ENCODE measurements at places on chromosomes 4 and X.

- DNase-seq, result no peak
Observed at GRCh38 chr4:163165217-163166017, 1.3 kb downstream of the NAF1 start.

DNA sequence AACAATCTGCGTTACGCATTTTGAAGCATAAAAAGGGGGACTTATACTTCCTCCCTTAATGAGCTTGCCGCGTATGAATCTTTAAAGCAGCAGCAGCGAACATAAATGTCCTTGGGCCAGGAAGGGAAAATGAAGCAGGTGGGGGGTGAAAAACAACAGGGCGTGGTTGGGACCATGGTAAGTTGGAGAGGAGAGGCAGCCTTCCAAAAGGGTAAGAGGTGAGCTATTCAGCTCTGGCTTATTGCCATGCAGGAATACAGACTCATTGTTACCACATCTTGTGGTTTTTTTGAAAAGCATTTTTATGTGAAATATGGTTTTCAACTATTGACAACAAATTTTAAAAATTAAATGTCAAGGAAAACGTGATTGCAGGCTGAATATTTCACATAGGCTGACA is 710.7 kb upstream of the FAM241A start:
- DNase-seq, result no peak

GRCh38 chrX:63363788-63364187 is 12.7 kb upstream of the SPIN4 start:
- no peak for DNase-seq

DNA sequence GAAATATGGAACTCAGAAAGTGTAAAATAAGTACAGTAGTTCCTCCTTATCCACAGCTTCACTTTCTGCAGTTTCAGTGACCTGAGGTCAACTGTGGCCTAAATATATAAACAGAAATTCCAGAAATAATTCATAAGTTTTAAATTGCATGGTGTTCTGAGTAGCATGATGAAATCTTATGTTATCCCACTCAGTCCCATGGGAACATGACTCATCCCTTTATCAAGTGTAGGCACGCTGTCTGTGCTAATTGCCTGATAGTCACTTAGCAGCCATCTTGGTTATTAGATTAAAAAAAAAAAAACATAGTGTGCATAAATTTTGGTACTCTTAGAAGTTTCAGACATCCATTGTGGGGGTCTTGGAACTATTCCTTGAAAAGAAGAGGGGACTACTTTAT is 983.4 kb upstream of the ADGRL3 start:
- peak; percentile 0 for DNase-seq

GRCh38 chr4:140078366-140078765 is 75.6 kb downstream of the MAML3 start:
- peak; percentile 54 for DNase-seq

- DNase-seq, result no peak
Observed at GRCh38 chrX:135556055-135556454, 35.6 kb downstream of the INTS6L start.

Measured in HTR-8/SVneo (cell line).